ENCODE measurements at places on chromosomes 6 and 20. TPM values are rescaled to one million over a fixed set of nuclear protein-coding genes. Genes with fewer than 3 reads are reported as not detected.

PRDM13 gene
- not detected for polyA plus RNA-seq

PLCB4 gene
- 1.4 TPM for polyA plus RNA-seq

DEFB127 gene
- not detected for polyA plus RNA-seq

FAM209B gene
- 0.79 TPM for polyA plus RNA-seq

AVP gene
- polyA plus RNA-seq: not detected

HLA-DMA gene
- polyA plus RNA-seq: 7.4 TPM

SASH1 gene
- 5.0 TPM for polyA plus RNA-seq

MRPS10 gene
- 59.0 TPM for polyA plus RNA-seq

POFUT1 gene
- polyA plus RNA-seq: 8.1 TPM

PCK1 gene
- 0.81 TPM for polyA plus RNA-seq

HIVEP1 gene
- 6.3 TPM for polyA plus RNA-seq

BACH2 gene
- 1.00 TPM for polyA plus RNA-seq

RHAG gene
- not detected for polyA plus RNA-seq

BFSP1 gene
- 0.18 TPM for polyA plus RNA-seq
